ENCODE measurements at places on chromosomes 11 and 22.
A peak's percentile ranks its signal among the peaks of the same experiment; 100 is the strongest.

DNA sequence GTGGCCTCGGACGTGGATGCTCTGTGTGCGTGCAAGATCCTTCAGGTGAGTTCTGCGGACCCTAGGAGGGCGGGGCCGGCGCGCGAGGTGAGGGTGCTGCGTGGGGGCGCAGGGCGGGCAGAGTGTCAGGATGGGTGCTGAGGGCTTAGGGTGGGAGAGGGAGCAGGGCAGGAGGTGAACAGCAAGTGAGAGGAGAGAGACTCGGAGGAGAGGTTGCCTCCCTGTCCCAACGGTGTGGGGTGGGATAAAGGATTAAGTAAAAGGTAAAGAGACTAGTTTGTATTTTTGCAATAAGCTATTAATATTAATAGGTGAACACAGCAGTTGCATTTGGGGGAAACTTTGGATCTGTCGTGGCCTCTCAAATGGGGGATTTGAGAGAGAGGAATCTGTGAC is 451 bp downstream of the CDC45 start:
- no peak for DNase-seq

DNA sequence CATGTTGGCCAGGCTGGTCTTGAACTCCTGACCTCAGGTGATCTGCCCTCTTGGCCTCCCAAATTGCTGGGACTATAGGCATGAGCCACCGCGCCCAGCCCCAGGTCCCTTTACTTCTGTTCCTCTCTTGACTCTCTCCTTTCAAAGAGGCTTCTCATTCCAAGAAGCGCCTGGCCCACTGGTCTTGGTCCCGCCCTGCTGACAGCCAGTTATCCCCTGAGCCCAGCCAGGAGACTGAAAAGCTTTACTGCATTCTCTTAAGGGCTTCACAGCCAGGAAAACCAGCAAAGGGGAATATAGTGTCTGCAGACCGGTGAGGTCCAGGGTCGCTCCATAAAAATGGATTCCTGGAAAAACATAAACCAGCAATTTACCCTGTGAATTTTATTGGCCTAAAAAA is 68.3 kb downstream of the NFAM1 start:
- DNase-seq = no peak

DNA sequence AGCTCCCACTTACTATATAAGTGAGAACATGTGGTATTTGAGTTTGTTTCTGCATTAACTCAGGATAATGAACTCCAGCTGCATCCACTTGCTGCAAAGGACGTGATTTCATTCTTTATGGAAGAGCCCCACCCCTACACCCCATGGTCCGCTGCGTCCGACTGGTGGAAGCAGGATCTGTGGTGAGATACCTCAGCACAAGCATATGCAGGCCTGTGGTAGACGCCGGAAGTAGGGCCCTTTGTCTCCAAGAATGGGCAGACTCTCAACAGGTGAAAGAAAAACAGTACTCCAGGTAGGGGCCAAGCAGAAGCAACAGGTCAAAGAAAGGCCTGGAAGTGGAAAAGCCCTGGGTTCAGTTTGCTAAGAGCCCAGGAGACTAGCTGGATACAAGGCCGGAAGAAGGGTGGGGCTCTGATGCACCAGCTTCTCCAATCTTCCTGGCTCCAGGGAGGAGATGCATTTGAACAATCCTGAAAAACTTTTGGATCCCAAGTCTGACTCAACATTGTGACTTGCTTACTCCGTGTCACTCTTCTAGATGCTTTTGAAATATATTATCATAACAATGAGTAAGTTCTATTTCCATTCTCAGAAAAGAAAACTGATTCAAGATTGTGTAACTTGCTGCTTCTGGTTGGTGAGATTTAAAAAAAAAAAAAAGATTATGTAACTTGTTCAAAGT is 30.4 kb downstream of the NEAT1 start:
- DNase-seq = peak; percentile 11

DNA sequence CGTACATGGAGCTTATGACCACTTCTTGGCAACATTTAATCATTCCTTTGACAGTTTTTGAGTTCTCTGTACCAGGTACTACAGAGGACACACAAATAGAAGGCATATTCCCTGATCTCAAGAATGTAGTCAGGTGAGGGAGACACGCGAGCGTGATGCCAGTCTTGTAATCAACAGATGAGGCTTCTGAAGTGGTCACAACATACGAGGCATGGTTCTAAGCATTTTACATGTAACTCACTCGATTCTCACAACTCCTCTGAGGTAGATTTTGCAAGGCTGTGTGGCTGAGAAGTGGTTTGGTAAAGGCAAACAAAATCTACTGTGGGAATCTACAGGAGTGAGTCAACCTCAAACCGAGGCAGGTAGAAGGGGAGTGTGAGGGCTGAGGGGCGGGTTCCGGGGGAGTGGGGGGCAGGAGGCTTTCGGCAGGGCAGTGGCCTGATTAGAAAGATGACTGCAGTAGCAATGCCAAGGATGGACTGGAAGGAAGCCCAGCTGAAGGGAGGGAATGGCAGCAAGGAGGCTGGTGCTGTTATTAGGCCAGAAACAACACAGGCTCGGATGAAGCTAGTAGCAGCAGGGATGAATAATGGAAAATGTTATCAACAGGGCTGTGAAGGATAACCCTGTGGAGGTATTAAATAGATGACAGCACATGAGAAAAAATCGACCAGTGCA is 63.8 kb downstream of the ST14 start:
- no peak for DNase-seq

- no peak for DNase-seq
Observed at GRCh38 chr11:10382518-10382917, 72.5 kb upstream of the AMPD3 start.

DNA sequence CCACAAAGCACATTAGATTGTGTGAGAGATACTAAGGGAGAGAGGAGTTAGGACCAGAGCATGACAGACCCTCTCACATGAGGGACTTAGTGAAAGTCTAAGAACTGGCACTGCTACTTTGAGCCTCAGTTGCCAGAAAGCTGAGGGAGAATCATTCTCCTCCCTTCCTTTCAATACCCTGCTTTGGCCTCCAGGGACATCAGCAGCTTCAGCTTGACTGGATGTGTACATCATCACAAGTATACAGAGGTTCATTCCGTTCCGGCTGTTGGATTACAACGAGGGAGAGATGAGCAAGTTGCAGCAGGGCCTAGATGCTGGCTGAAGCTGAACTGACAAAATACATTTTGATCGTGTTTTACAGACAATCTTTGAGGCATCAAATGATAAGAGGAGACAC is 15.7 kb upstream of the ANO5 start:
- DNase-seq = no peak

Data from CD4-positive, alpha-beta T cell (primary cell).